C1 segment of cervical spinal cord (tissue), 14 donors: ENCODE measurements at places on chromosomes 1 and 21.

- DNase-seq: no peak
Measured at GRCh38 chr1:29451368-29451892, 215.1 kb downstream of the PTPRU start.

GRCh38 chr1:183543619-183544204, 46.5 kb downstream of the NCF2 start:
- no peak for DNase-seq

- no peak for DNase-seq
Measured at GRCh38 chr1:13805431-13805830, 105.4 kb downstream of the PRDM2 start.

- DNase-seq: no peak
Measured at GRCh38 chr1:19525607-19526545, 40.5 kb upstream of the CAPZB start.

DNA sequence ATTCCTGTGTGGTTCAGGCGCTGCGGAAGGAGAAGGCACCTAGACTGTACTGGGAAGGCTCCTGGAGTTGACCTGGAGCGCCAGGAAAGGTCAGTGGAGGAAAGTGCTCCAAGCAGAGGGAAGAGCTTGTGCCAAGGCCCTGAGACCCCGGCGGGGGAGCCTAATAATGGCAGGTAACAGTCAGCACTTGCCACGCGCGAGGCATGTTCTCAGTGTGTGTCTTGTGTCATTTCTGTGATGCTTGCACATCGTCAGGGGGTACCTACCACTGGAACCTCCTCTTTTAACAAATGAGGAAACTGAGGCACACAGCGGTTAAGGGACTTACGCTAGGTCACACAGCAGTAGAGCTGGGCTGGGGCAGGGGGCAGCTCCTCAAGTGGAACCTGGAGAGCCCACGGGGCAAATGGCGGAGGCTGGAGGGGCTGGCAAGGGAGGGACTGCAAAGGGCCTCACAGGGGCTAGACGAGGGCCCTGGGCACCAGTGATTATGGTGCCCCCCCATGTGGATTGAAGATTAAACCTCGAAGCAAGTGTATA, 976 bp upstream of the BMP8B start:
- no peak for DNase-seq
